Stimulated activated CD8-positive, alpha-beta memory T cell treated with anti-CD3 and anti-CD28 coated beads, Interleukin-2, amount 100 ng/mL, for 1 hour (primary cell): ENCODE measurements at places on chromosomes 1 and 21.

GRCh38 chr1:50251702-50252101 is 143.0 kb downstream of the ELAVL4 start:
- DNase-seq, result no peak

DNA sequence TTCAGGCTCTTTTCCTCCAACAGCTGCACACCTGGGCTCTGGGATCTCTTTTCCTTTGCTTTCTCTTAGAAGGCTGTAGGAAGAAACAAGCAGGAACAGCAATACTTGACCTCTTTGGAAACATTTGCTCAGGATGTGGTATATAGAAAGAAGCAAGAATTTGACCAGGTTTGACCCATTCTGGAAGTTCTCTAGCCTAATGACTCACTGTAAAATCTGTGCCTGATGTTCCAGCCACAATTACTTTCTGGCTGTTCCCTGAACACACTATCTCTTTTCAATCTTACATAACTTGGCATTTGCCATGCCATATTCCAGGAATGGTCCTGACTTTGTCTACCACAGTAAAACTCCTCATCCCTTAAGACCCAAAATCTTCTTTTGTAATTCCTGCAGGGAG is 419.9 kb upstream of the DAB1 start:
- DNase-seq, result no peak

DNA sequence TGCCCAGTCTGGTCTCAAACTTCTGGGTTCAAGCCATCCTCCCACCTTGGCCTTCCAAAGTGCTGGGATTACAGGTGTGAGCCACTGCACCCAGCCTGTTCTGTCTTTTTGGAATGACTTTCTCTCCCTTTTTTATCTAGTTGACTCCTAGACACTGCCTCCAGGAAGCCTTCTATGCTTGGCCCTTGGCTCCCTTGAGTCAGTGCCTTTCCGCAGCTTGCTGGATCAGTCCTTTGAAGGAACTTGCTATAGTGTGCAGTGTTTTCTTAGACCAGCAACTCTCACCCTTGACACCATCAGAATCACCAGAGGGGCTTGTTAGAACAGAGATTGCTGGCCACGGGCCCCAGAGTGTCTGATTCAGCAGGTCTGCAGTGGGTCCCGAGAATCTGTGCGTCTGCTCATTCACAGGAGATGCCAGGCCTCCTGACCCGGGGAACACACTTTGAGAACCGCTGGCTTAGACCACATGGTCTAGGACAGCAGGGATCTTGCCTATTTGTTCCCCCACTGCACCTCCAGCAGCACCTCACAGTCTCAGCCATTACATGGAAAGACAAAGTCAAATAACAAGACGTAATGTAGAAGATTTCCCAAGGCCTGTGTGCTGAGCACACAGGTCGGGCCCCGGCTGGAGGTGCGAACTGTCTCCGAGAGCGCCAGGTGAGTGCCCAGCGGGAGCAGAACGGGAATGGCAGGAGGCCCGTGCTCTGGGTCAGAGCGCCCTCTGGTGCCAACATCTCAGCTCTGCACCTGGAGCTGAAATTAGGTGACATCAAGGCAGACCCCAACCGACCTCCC is 27.4 kb upstream of the CTPS1 start:
- peak; percentile 6 for DNase-seq

DNA sequence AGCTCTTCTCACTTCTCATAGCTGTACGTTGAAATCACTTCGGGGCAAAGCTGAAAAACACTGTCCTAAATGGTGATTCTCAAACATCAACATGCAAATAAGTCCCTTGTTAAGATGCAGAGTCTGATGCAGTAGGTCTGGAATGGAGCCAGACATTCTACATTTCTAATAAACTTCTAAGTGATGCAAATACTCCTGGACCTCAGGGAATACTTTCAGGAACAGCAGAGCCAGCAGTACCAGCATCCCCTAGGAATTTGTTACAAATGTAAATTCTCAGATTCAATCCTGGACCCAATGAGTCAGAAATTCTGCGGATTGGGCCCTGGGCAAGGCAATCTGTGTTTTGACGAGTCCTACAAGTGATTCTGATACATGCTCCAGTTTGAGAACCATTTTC is 152.3 kb downstream of the PCNX2 start:
- no peak for DNase-seq

- no peak for DNase-seq
These were observed 164.6 kb downstream of the ACTL8 start for GRCh38 chr1:17919525-17920439.

DNA sequence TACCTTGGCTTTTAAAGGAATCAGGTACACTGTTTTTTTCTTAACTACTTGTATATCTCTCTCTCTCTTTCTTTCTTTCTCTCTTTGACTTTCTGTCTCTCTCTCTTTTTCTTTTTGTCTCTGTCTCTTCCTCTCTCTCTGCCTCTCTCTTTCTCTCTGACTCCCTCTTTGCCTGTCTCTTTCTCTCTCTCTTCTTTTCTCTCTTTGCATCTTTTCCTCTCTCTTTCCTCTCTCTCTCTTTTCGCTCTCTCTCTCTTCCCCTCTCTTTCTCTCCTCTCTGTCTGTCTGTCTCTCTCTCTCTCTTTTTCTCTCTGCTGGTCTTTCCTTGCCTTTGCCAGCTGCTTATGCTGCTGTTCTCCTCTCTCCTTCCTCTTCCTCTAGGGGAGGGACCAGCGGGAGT is 143.2 kb downstream of the TRIM33 start:
- no peak for DNase-seq

DNA sequence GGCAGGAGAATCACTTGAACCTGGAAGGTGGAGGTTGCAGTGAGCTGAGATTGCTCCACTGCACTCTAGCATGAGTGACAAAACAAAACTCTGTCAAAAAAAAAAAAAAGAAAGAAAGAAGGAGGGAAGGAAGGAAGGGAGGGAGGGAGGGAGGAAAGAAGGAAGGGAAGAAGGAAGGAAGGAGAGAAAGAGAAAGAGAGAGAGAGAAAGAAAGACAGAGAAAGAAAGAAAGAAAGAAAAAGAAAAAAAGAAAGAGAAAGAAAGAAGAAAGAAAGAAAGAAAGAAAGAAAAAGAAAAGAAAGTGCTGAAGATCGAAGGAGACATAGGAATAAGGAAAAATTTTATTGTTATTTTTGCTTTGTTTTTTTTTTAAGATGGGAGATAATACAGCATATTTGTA is 166.7 kb downstream of the SLC44A5 start:
- no peak for DNase-seq

GRCh38 chr1:3369446-3370076 is 84.9 kb upstream of the ARHGEF16 start:
- DNase-seq, result no peak

- DNase-seq, result no peak
These were observed 471.4 kb downstream of the PTBP2 start for GRCh38 chr1:97192872-97193572.

DNA sequence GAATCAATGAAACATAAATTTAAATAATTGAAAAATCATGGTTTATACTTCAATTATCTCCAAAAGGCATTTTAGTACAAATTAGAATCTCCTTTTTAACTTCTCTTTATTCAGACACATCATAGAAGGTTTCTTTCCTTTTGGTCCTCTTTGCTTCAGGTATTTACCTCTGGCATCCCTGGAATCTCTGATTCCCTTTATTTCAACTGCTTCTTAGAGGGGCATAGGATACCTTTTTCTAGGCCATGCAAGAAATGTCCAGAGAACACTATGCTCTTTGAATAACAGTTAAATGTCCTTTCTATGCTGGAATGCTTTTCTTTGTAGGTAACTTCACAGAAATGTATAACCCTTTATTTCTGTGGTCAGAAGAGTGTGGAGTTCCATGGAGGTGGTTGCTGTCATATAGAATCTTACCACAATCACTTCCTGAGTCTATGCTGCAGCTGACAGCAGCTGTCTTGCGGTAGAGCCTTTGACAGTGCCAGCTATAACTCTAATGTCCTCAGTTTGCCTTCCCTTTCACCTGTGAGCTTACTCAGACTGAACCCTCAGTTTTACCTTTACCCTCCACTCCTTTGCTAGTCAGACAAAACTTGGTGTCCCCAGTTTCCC is 8.6 kb downstream of the LAMC2 start:
- no peak for DNase-seq

GRCh38 chr1:159843459-159843858 is 16.8 kb downstream of the SLAMF8 start:
- no peak for DNase-seq

GRCh38 chr1:179169616-179170467 is 59.6 kb downstream of the ABL2 start:
- DNase-seq, result no peak

DNA sequence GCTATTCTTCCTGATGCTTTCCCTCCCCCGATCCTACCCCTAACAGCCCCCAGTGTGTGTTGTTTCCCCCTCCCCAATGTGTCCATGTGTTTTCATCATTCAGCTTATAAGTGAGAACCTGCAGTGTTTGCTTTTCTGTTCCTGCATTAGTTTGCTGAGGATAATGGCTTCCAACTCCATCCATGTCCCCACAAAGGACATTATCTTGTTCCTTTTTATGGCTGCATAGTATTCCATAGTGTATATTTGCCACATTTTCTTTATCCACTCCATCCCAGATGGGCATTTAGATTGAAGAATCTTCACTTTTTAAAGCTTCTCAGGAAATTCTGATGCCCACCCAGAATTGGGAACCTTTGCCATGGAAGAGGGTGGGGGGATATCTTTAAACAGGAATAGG is 19.0 kb upstream of the SLC2A1 start:
- DNase-seq, result no peak

- no peak for DNase-seq
These were observed 9.3 kb upstream of the SLX9 start for GRCh38 chr21:44930543-44930981.

GRCh38 chr1:206658981-206659273 is 23.6 kb downstream of the DYRK3 start:
- no peak for DNase-seq

DNA sequence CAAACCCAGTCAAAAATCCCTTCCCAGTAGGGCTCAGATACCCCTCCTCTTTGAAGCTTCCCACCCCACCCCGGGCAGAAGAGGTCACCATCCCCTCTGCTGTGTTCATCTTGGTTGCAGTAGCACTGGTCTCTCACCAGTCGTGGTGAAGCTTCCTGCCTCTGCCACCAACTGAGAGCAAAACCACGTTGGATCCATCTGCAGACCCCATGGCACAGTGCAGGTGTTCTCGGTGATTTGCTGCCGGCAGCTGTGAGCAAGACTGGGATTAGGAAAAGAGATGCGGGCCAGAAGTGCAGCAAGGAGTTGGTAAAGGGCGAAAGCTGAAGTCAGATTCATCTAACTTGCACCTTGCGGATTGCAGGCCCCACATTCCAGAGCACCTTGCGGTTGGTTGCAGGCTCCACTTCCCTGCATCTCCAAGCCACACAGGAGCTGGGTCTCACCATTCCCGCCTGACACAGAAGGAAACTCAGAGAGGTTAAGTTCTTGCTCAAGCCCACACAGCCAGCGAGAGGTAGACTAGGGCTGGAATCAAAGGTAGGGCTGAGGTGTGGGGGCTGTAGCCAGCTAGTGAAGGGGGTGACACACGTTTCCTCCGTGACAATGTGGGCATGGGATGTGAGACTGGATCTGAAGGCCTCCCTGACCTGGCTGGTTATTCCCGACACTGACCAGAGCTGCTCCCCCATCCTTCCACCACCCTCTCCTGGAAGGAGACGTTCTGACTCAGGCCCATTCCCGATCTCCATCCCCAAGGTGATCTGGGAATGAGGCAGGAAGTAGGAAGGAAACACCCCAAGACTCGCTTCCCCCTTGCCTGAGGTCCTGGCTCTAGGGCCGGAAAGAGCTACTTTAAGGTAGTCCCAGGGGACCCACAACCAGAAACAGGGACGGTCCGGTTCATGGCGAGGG is 3.3 kb upstream of the FAM110D start:
- no peak for DNase-seq

DNA sequence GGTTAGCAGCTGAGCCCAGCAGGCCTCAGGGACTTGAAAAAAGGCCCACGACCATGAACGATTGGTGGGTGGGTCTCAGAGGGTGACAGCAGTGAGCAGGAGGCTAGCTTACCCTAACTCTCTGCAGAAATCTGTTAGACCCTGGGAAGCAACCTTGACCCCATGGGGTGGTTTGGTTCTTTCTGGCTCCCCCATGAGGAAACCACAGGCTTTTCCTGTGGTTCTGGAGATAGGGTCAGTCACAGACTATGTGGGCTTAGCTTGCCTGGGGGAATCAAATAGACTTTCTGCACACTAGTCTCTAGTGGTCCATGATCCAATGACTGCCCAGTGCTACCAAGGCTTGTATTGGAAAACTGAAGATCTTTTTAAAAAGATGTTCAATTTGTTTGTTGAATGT is 118.1 kb downstream of the PLXNA2 start:
- DNase-seq, result no peak

DNA sequence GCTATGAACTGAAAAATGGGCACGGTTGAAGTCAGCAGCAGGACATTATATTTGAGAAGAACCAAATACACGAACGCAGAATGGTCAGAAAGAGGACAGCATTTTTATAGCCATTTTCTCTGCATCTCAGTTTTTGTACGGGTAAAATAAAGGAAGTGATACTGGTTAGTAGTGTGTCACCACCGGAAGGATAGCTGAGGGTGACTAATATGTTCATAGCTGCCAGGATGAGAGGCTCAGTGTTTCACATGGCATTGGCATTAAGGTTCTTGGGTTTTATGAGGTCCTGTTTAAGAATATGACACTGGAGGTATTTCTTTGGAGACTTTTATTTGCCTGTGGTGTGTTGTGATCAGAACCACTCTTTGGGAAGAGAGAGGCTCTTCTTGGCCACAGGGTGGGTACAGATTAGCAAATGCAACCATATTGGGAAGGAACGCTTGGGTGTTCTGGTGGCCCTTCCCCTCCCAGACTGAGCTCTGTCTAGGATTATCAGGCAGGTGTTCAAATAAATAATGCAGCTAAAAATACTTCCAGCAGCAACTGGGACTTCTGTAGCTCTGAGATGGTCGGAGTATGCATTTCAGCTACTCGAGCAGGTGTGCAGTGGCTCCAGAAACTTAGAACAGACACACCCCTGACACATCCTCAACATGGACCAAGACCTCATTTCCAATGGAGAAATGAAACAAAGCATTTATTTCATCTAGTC is 158.2 kb downstream of the PBX1 start:
- no peak for DNase-seq

GRCh38 chr1:215417122-215417521 is 150.0 kb upstream of the KCTD3 start:
- DNase-seq, result no peak

DNA sequence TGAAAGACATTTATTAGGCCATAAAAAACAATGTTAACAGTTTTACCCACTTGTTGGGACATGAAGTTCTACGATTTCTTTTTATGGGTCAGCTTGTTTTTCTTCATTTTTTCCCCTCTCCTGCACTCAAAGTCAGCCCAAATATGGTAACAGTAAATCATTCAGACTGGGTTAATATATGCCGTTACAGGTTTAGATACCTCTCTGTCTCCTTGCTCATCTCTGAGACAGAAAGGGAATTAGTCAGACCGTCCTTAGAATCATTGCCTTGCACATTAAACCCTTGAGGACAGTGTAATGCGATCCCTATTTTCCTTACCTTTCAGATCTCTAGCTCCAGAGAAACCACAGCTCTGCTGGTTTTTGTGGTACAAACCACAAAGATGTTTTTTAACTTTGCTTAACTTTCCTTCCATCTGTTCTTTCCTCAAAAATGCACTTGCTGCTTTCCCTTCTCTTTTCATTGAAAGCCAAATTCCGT is 613.3 kb downstream of the PLPP3 start:
- no peak for DNase-seq
